ENCODE measurements at places on chromosomes 1 and 21.

- DNase-seq = no peak
Measured at GRCh38 chr1:33975961-33976360, 112.1 kb downstream of the HMGB4 start.

- DNase-seq = no peak
Measured at GRCh38 chr21:38842079-38842478, 36.4 kb downstream of the ETS2 start.

DNA sequence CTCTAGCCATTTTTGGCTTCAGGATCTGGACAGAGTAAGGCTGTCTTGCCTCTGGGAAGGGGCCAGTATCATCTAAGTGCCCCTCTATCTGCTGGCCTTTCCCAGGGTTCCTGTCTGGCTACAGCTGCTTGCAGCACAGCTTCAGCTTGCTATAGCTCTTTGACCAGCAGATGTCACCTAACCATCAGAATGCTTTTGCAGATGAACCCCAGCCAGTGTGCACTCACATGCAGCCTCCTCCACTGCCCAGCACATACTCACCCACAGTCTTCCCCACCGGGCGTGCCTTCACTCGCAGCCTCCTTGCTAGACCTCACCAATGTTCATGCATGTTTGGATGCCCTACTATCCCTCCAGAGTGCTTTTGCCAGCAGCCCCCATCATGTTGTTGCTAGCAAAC, 769.0 kb downstream of the BRINP3 start:
- peak; percentile 20 for DNase-seq

DNA sequence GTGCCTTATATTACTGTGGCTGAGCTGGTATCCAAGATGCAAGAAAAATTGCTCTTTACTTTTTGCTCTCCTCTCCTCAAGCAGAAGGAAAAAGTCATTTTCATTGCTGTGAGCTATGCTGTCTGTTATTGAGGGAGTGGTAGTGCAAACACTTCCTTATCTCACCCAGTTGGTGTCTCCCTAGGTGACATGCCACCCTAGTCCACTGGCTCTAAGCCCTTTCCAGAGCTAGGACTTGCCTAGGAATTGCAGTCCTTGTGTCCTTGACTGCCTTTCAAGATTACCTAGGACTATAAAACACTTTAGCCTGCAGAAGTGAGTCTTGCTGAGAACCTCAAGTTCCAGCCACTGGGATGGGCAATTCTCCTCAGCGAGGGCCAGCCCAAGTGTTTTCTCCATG, 458.3 kb downstream of the MRPL39 start:
- no peak for DNase-seq
